A172 (cell line): ENCODE measurements at places on chromosomes 16 and 17.
A peak's percentile ranks its signal among the peaks of the same experiment; 100 is the strongest.

DNA sequence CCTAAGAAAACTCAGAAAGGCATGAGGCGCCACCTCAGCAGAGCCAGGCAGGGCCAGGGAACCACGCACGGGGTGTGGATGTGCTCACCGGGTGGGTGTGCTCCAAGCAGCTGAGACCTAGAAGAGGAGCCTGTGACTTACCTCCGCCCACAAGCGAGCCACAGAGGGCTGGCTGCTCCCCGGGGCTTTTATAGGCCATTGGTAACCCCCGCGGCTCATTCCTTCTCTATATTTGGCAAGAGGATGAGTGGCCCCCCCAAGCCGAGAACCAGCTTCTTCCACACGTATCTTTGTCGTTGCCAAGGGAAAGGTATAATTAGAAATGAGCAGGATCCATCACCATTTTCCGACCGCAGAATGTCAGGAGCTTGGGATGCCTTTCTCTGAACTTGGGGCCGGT lies at the start of gene MYH3:
Gene MYH3, minus strand, starts transcription at position 162 of the 400 bp plus-strand sequence. CDS start 2,245 bp downstream, outside the sequence.
- DNase-seq = peak; percentile 41

GRCh38 chr16:583815-584591 lies 5.9 kb upstream of the RAB40C start:
- no peak for DNase-seq

DNA sequence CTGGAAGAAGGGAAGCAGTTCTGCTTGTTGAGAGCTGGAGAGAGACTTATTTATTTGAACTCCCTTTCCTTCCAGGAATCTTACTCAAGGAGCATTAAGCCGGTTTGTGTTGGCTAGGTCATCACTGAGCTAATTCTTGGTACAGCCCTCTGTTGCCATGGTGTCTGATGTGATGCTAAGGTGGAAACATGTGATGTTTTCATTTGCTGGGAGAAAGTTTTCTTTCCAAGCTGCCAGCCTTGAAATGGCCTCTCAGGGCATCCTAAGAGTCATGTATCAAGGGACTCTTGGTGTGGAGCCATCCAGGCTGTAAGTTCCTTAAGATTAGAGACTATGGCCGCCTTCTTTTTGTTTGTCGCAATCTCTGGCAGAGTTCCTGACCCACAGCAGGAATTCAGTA lies 4.2 kb downstream of the PSKH1 start:
- DNase-seq = no peak

DNA sequence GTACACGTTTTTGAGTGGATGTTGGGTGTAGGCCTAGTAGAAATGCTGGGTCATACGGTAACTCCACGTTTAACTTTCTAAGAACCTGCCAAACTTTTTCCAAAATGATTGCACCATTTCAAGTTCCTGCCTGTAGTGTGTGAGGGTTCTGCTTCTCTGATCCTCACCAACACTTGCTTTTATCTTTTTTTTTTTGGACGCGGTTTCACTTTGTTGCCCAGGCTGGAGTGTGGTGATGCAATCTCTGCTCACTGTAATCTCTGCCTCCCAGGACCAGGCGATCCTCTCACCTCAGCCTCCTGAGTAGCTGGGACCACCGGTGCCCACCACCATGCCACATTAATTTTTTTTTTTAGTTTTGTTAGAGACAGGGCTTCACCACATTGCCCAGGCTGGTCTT lies 23.5 kb downstream of the ZNF750 start:
- no peak for DNase-seq

GRCh38 chr16:86355531-86355930 lies 154.8 kb upstream of the FOXF1 start:
- DNase-seq = peak; percentile 93

GRCh38 chr17:1918346-1919162 lies 88.7 kb downstream of the RPA1 start:
- no peak for DNase-seq

GRCh38 chr16:31043352-31043751 lies 10.0 kb downstream of the STX4 start:
- DNase-seq = no peak

GRCh38 chr17:10812674-10813073 lies 8.8 kb upstream of the TMEM238L start:
- DNase-seq = no peak

DNA sequence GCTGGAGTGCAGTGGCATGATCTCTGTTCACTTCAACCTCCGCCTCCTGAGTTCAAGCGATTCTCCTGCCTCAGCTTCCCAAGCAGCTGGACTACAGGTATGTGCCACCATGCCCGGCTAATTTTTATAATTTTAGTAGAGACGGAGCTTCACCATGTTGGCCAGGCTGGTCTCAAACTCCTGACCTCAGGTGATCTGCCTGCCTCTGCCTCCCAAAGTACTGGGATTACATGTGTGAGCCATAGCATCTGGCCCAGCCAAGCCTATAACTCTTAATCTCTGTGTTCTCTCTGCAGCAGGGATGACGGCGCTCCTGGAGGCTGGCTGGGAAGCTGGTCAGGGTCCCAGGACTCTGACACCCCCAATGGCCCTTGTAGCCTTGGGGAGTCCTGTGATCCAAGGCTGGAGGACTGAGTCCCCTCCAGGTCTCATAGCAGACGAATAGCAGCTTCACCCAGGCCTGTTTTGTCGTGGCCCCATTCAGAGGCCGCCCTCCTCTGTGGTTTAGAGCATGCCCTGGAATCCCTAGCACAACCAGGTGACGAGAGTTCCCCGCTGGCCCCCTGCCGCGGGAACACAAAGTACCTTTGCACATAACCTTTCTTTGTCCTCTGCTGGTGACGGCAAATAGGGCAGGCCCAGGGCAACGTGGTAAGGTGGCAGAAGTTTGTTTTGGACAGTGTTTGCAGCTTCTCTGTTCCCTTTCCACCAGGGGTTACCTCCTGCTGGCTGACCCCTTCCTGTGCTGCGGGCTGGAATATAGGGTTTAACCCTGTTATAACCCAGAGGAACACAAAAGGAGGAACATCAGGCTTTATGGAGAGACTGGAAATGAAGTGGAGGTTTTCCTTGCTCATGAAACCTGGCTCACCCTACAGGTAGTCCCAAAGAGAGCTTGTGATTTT lies 43.0 kb upstream of the TOB1 start:
- no peak for DNase-seq

GRCh38 chr17:1645207-1646171 lies at the start of gene SCARF1:
SCARF1 (minus strand) TSS chr17:1645732; CDS start chr17:1645697, 35 bp downstream.
- DNase-seq = no peak

- no peak for DNase-seq
Observed at GRCh38 chr17:28317966-28318758, 838 bp upstream of the TMEM97 start.

DNA sequence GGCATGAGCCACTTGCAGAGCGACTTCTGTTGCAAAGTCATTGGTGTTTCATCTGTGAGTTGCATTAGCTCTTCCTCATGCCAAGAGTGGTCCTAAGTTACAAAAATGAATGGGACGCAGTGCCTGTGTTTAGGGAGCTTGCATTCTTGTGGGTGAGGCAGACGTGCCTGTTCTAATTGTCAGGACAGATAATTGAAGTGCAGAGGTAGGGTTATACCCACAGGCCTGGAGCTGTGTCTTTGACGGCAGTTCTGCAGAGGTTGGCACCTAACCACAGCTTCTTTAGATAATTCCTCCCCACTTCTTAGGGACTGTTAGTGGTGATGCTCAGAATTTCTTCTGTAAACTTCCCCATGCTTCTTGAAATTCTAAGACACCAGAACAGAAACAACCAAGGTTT lies 307.1 kb downstream of the SNX29 start:
- DNase-seq = no peak
